ENCODE measurements at places on chromosomes 16 and 17.

DNA sequence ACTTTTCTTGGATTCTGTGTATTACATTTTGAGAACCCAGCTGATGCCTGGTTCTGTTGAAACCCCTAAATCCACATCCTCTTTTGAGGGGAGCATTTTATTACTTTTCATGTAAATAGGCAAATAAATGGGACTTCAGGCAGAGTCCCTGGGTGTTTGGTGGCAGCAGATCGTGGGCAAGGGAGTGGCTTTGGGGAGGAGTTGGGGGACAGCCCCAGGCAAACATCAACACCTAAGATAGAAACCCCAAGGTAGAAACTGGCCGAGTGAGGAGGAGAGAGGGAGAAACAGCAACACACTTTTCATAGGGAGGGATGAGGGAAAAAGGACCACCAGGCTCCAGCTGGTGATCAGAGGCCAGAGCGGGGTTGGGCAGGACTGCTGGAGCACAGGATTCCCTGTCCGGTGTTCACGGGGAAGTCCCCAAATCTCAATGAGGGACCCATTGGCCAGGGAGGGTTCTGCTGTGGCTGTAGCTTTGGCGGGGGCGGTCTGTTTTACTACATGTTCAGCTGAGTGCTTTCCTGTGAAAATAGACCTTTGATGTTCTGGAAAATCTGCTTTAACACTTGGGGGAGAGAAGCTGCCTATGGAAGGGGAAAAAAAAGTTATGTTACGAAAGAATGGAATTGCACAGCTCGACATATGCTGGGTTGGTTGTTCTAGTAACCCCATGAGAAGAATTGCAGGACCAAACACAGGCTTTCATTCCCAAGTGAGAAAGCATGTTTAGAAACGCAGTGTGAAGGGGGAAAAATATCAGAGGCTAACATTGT is 46.6 kb downstream of the MSI2 start:
- no peak for DNase-seq

- DNase-seq, result no peak
Measured at GRCh38 chr16:17658881-17659280, 188.1 kb upstream of the XYLT1 start.

DNA sequence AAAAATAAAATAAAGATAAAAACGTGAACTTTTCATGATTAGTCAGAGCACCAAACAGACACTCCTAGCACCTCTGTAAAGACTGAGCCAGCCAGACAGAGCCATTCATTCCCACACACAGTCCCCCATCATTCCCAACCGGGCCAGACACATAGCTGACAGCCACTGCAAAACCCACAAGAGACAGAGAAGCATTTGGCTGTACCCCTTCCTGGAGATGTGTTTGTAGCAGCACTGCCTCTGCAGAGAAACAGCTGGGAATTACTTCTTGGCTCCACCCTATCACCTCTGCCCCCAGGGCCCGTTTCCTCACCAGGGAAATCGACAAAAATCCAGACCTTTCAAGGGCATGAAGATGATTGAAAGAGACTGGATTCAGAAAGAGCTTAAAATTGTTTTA is 46.4 kb downstream of the MYH11 start:
- no peak for DNase-seq

- DNase-seq, result peak; percentile 65
Measured at GRCh38 chr17:58352596-58353388, 791 bp upstream of the SUPT4H1 start.

DNA sequence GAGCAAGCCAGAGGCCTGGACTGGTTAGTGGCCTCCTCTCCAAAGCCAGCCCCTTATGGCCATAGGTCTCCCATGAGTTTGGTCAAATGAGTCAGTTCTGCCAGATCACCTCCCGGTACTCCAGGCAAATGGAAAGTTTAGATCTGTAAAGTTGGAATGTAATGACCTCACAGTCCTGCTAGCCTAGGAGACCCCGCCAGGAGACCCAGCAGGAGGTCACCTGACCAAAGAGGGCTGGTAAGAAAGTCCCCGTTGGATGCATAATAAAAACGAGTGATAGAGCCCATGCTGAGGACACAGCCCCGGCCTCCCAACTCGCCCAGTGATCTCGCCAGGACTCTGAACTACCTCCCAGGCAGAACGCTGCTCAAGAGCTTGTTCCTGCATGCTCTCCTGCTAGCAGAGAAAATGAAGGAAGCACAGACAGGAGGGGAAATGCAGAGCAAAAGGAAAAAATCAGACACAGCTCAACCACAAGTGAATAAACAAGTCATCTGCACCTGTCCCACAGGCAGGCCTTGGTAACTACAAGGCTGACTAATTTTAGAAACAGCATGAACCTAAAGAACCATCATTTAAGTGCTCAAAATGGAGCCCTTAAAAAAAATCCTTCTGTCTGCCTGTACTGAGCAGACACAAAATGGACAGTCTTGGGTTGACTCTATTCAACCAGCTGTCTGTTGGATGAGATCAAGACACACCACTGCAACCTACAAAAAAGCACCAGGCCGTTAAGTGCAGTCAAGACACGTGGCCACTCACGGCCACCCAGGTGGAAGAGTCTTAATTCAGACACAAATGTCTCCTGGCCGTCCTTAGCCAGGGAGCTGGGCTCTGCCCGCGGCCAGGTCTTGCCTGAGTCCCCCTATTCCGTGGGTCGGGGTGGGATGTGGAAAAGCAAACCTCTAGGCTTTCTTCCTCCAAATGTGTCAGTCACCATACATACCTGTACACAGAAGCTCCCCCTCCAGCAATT is 9.2 kb downstream of the CDIP1 start:
- DNase-seq, result peak; percentile 22

DNA sequence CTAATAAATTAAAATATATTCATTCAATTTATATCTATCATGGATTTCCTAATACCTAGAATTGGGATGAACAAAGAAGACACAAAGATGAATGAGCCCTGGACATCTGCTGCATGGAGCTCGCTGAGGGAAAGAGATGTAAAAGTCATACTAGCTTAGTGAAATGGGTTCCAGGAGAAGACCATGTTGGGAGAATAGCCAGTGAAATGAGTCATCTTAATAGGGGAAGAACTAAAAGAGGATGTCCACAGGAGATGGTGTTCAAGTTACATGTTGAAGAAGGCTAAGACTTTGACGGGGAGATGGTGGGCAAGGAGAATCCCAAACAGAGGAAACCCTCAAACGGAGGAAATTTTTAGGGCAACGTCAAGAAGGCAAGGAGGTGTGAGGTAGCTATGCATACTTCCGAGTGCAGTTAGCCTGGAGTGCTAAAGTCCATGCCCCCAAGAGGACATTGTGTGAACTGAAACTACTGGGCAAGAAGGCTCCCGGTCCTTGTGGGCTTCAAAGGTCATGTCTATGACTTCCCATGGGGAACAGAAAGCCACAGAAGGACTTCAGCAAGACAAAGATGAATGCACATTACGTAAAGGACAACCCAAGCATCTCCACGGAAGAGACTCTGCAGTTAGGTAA is 220.5 kb upstream of the CDH11 start:
- DNase-seq, result no peak

GRCh38 chr17:76053246-76054111 is 18.8 kb downstream of the SRP68 start:
- DNase-seq, result no peak

- no peak for DNase-seq
Measured at GRCh38 chr16:30342751-30343490, 12.2 kb downstream of the CD2BP2 start.

DNA sequence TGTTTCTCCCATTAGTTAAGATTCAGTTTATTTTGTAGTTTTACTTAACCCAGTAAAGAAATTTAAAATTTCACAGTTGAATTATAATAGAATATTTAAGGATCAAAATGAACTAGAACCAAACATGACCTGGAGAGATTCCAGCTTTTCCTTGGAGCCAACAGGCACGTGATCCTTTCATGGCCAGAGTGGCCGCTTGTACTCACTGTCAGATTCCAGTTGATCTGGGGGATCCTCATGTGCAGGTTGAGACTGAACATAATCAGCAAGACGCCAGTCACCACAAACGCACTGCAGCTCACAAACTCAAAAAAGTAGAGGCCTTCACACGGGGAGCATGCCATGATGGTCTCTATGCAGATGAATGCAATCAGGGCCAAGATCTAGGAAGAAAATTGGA is 31.7 kb downstream of the CMTM3 start:
- no peak for DNase-seq

GRCh38 chr16:3511286-3512180 is 10.7 kb downstream of the CLUAP1 start:
- DNase-seq, result no peak

GRCh38 chr16:74456290-74456625 is 35.0 kb upstream of the CLEC18B start:
- no peak for DNase-seq

- DNase-seq, result no peak
Measured at GRCh38 chr17:8294361-8294760, 839 bp downstream of the SLC25A35 start.

DNA sequence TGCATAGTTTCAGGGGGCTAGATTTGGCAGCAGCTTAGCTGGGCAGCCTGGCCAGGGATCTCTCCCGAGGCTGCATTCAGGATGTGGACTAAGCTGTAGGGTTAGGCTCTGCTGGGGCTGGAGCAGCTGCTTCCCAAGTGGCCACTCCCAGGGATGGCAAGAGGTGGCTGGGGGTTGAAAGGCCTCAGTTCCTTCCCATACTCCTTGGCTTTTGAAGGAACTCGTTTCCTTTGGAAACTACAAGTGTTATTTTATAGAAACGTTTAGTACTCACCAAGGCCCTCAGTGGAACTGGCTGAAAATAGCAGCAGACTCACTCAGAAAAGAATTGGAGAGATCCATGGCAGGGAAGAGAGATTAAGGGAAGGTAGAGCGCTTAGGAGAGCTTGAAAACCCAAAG is 76.4 kb downstream of the WWP2 start:
- no peak for DNase-seq

GRCh38 chr16:51148678-51149228 is 2.3 kb downstream of the SALL1 start:
- DNase-seq, result no peak

DNA sequence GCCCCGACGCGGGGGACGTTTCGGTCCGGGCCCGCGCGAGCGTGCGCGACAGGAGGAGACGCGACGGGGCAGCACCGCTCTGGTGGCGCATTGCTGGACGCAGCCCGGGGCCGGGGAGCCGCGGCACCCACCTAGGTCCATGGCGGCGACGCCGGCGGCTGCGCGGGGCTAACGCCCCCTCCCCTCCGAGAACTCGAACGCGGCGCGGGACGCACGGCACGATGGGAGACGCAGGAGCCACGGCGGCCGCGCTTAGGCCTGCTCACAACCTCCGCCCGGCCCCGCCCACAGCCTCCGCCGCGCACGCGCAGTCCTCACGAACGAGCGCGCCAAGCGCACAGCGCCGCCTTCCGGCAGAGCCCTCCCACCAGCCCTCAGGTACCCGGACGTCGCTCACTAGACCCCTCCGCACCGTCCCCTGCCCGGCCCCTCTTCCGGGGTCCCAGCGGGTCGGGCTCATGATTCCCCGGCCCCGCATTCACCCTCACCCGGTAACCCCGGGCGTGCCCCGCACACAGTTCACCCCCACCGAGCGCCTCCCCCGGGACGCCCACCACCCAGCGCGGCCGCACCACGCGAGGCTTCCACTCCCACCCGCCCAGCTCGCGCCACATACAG is at the start of gene GEMIN4:
Gene GEMIN4 (minus strand): TSS at position 263 of the 618 bp plus-strand sequence. CDS start 122 bp downstream, at position 141.
- DNase-seq, result peak; percentile 96

DNA sequence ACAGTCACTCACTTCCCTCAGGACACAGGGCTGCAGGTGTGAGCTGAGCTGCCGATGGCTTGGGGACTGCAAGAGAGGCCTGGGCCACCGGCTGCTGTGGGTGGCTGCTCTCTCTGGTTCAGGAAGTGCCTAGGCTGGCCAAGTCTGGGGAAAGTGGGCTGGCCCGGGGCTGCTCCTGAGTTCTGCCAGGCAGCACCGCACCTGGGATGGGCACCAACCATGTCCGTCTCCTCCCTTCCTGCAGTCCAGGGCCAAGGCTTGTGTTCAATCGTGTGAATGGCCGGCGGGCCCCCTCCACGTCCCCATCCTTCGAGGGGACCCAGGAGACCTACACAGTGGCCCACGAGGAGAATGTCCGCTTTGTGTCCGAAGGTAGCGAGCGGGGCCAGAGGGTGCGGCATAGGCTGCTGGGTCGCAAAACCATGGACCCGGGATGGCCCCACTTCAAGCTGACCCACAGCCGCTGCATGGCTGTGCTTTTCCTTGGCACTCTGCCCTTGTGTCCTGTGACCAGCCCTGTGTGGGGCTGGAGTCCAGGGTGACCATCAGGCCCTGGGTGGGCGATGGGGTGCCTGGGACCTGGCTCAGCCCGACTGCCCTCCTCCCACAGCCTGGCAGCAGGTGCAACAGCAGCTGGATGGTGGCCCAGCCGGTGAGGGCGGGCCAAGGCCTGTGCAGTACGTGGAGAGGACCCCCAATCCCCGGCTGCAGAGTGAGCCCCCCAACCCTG is 1.8 kb upstream of the WDR90 start:
- DNase-seq, result no peak

DNA sequence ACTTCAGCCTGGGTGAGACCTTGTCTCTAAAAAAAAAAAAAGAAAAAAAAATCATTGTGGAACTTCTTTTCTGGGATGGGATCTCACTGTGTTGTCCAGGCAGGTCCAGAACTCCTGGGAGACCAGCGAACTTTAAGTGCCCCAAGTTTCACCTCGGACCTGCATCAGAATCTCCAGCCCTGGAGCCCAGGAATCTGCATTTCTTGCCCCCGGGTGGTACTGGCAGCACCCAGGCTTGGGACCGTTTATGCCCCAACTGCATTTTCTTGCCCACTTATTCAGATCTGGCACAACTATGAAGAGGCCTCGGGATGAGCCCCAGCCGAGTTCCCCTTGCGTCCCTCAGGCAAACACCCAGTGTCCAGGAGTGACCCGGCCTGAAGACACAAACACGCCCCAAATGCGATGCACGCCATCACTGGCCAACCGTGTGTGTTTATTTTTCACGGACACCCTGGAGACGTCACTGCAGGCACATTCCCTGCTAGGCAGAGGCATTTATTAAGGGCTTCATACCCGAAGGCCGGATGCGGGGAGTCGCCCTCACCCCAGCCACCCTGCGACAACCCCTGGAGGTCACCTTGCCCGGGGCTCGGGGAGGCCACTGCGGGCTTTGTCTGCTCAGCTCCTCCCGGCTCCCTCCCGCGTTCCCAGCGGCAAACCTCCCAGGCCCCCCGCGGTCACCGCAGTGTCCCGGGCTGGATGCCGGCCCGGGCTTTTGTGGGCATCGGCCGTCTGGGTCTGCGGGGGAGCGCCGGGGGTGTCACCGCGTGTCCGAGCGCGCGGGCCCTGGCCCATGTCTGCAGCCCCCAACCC is 684 bp upstream of the SPIRE2 start:
- no peak for DNase-seq

DNA sequence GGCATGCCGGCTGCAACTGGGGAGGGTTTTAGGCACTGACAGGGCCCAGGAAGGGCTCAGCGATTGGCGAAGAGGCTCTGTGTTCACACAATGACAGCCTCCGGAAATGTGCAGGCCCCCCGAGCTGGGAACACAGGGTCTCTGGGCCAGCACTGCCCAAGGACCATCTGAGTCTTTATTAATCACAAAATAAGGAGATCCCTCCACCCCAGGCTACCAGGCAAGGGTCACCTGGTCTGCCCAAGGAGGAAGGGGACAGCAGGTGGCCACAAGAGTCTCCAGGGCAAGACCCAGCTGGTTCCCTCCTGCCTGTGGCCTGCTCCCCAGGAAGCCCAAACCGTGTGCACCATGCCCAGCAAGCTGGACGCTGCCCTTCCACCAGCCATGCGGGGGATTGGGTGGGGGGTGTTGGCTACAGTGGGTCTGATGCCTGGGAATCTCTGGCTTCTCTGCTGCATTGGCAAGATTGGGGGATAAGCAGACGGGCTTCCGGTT is 52.1 kb upstream of the TNRC6C start:
- no peak for DNase-seq
